Forelimb muscle (tissue), 1 donor: ENCODE measurements at places on chromosomes 5 and 9. TPM values are rescaled to one million over a fixed set of nuclear protein-coding genes. Genes with fewer than 3 reads are reported as not detected.

Gene RNF183
- polyA plus RNA-seq: not detected

DNA sequence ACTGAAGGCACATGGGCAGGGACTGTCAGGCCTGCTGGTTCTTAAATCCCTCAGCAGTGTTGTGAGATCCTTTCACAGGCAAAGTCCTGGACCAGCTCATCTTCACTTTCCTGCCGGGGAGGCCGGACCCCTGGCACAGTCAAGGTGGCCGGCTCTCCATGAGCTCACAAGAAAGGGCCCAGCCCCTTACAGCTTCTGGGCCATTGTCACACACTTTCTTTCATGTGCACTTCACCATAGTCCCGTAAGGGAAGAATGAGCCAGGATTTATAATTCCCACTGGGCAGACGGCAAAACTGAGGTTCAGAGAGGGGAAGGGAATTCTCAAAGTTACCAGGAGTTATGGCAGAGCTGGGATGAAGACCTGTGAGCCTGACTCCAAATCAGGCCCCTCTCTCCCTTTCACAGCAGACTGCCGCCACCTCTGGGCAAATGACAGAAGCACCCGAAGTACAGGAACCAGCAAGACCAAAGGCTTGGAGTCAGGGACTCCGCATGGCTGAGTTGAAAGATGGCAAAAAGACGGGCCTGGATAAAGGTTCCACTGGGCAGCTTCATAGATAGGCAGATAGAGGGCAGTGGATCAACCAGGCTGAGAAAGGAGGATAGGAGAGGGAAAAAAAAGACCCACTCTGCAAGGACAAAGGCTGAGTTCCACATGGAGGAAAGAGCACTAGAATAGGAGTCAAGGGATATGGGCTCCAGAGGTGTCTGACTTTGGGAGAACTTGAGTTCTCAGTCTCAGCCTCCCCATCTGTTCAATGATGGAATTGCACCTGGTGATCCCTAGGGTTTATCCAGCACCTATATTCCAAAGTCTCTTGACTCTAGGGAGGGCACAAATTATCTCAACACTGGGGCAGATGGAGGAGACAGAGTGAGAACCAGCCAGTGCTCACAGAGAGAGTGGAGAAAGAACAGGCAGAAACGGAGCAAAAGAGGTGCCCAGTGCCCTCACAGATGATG is 128.7 kb downstream of the PAX5 start:
- DNase-seq: no peak

DNA sequence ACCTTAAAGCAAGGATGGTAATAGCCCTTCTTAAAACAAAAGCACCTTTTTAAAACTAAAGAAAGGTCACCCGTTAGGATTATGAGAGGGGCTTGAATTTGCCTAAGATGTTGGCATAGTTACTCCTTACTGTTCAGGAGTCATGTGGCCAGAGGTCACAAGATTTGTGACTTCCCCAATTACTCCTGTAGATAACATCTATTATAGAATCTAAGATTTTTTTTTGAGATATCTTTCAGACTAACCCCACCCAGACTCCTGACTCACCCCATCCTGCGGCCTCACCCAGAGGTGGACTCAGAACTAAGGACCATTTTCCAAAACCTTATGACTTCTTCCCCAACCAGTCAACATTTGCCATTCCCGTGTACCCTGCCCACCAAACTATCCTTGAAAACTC is 2.4 kb downstream of the CD180 start:
- no peak for DNase-seq

DNA sequence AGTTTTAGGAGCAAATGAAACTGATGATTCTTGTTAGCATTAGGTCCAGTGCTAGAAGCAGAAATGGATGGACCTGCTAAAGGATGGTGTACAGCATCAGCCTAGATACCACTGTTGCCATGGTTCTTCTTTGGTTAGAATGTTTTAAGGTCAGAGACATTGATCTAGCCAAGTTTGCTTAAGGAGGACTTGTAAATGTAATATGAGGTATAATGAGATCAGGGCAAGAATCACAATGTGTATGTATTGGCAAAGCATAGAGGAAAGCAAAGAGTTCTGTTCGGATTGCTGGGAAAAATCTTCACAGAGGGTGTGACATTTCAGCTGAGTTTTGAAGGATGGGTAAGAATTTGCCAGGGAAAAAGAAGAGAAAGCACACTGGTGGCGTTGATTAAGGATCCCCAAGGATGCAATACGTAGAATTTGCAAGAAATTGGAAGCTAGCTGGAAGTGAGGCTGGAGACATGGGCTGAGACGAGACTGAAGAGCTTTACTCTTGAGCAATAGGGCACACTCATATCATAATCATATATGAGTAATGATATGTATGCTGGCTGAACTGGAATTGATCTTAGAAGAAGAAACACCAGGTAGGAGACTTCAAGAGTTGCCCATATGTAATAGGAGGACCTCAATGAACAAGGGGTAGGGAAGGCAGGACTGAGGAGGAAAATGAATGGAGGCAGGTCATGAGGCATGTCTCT is 102.0 kb downstream of the ZNF462 start:
- no peak for DNase-seq

Gene CNTFR
- 44.9 TPM for polyA plus RNA-seq

GRCh38 chr9:71680189-71680980 is 87.9 kb downstream of the CEMIP2 start:
- DNase-seq: no peak

GRCh38 chr5:147509710-147510651 is at the start of gene DPYSL3:
Gene DPYSL3 (minus strand): TSS chr5:147510068. CDS start chr5:147509858, 210 bp downstream.
- no peak for DNase-seq

DNA sequence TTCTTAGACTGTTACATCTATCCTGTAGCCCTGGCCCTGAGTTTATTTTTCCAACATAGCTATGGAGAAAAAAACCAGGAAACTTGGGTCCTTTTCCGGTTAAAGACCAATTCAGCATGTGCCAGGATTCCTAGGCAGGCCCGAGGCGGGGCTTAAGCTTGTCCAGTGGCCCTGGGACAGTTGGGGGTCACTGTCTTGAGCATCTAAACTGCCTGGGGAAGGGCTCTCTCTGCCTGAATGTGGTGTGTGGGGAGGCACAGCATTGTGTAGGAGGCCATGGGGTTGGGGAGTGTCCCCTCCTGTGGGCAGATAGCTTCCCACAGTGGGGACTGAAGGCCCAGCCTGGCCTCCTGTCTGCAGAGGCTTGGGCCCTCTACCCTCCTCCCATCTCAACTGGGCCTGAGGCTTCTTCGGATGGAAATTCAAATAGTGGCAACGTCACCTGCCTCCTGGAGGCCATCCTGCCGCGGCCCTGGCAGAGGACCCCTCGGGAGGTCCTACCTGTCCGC is 88.8 kb downstream of the PHF2 start:
- DNase-seq: no peak

DNA sequence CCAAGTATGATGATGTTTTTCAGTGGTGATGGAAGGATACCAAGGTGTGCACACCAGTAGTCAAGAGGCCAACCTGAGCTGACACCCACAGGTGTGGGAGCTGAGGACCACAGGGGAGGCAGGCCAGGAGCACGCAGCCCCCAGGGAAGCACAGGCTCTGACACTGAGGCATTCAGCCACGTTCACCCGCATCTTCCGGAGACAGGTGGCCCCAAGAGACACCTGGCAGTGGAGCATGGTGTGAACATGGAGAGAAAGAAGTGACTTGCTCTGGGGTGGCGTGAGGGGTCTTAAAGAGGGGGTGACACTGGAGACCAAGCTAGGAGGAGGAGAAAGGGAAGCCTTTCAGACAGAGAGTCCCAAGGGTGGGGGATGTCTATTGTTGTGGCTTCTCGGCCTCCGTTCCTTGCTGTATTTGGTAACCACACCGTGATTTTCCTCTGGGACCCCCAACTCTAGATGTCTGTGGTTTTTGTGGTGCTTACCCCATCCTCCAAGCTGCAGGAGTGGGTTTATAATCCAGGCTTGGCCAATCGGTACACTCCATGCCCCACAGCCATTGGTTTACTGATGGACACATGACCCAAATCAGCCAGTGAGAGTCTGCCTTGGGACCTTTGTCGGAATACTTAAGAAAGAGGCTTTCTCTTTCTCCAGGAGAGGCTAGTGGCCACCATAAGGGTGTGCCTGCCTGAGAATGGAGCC is 84.6 kb downstream of the HRH2 start:
- no peak for DNase-seq

- DNase-seq: no peak
Observed at GRCh38 chr5:154044581-154044980, 5.8 kb downstream of the MFAP3 start.

Gene FGFR4
- 178 TPM for polyA plus RNA-seq

Gene MSANTD3
- polyA plus RNA-seq: 14.3 TPM

DNA sequence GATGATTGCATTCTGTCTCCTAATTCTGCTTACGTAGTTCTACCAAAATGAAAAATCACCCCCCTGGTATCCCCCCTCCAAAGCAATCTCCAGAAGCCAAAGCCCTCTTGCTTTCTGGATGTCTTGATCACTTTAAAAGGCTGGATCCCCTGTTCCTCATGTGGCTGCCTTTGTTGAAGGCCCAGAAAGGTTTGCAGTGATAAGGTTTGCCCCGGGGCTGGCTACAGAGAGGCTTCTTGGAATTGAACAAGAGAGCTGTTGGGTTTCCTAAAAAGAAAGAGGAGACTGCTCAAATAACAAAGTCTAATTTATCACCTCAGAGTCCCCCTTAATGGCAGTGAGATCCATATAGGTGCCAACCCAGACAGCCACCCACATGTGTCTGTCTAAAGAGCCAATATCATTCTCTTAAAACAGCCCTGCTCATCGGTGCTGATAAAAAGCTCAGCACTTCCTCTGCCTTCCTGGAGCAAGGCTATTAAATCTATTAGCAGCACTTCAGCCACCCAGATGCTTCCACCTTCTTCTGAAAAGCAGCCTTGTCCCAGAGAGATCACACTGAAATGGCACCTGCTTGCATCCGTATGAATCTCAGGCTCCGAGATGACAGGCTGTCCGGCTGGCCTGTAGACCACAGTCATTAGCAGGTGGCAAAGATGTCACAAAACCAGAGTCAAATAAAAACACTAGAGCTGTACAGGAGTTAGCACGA is 70.9 kb downstream of the TEX10 start:
- no peak for DNase-seq

Gene LRRC70
- polyA plus RNA-seq: 3.6 TPM

GRCh38 chr5:53373451-53374158 is 106.8 kb upstream of the FST start:
- DNase-seq: no peak

DNA sequence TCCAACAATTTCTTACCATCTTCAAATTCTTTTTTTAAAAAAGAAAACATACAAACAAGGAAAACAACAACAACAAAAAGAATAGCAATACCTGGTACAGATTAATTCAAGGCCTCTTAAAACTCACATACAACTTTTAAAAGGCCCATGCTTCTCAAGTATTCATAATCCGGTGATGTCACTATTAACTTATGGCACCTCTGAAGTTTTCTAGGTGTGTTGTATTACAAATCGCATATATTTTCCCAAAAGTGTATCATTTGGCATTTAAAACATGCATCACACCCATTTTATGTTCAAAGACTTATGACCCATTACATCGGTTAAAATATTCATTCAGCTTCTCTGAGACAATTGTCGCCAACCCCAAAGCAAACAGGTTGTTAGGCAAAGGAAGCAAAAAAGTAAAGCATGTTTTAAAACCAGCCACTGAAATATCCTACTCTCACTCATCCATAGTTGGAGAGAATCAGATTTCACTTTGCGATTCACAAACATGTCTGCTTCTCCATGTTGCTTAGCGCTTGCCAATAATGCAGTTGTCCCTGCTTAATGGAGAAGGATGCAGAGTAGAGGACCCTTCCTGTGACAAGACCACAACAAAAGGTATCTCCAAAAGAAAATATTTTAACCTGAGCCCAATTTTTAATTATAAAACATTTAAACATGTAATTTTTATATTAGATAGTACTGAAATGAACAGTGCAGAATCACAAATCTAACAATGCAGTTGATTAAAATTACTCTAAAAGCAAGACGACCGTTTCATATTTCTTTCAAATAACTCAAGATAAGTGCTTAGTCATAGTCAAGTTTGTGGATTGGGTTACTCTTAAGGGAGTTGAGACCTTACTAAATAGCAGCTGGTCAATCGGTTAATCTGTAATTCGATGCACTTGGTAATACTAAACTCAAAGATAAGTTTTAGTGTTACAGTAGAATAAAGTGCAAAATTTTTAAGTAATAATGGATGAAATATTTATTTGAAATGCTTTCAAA is 1.6 kb downstream of the SKP1 start:
- DNase-seq: no peak

DNA sequence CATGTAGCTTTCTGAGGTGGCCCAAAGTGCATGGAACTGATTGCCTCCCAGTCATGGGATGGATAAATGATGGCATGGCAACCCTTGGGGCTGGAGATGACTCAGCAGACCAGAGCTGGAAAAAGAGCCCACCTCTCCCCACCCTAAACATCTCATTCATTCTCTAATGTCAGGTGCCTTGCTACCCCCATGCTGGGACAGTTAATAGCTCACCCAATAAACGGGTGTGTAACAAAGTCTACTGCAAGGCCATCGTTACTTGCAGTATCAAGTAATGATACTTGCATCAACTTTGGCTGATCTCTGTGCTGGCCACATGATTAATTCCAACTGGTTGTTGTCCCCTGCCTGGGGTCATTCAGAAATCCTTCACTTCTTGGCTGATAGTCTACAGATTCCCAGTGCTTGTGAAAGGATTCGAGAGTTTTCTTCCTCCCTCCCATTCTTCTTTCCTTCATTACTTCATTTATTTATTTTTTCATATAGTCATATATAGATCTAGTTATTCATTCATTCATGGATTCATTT is 122.8 kb upstream of the TRIM32 start:
- no peak for DNase-seq

GRCh38 chr5:154850255-154851062 is at the start of gene FAXDC2:
Gene FAXDC2 (minus strand): TSS chr5:154850603. CDS start chr5:154838178, 12,425 bp downstream.
- peak; percentile 88 for DNase-seq

DNA sequence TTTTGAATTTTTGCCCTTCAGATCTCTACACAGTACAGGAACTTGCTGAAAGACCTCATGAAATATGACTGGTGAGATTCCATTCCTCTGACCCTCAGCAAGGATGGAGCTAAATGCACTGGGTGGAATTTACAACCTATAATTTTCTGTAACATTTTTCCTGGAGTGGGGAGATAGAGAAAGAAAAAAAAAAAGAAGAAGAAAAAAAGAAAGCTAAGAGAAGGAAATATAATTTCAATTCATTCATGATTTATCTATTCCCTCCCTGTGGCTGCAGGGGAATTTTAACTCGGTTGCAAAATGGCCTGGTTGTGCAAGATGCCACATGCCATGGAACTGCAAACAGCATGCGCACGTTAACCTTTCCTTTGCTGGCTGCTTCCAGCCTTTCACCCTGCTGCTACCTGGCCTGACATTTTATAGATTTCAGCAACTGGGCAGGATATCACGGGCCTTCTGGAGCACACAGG is 155.4 kb downstream of the FSTL4 start:
- DNase-seq: no peak
